ENCODE measurements at places on chromosomes 5 and 9.

DNA sequence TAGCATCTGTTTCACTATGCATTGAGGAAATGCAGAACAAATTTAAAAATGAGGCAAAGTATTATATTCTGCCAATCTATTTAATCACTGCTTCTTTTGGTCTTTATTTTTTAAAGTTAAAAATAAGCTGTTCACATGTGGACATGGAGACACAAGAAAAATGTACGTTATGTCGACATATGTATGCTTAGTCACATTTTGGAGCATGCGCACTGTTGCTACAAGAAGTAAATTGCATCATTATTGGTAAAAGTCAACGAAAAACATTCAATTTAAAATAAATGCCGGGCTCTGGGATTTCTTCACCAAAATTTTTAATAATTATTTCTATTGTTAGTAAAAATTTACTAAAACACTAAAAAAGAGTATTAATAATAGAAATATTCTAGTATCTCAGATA is 876.3 kb upstream of the CTNND2 start:
- no peak for DNase-seq

GRCh38 chr9:99054581-99054980 is 50.3 kb upstream of the TGFBR1 start:
- no peak for DNase-seq

- no peak for DNase-seq
Measured at GRCh38 chr5:133159543-133159942, 107.7 kb downstream of the HSPA4 start.

DNA sequence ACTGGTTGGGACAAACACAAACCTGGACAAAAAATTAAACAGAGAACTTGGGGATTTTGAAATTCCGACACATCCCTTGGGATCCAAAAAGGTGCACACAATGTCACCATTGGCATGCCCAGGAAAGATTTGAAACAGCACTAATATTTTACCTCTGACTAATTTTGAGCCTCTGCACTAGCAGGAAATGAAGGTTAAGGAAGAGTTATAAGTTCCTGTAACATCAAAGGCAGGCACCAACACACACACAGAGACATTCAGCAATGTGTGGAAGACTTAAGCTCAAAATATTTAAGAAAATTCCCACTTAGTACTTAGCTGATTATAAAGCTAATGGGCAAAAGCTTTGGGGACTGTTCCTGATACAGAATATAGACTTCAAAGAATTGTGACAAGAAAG is 247.0 kb downstream of the CDH9 start:
- DNase-seq: no peak

- no peak for DNase-seq
Measured at GRCh38 chr5:146337928-146338327, 711 bp upstream of the POU4F3 start.

DNA sequence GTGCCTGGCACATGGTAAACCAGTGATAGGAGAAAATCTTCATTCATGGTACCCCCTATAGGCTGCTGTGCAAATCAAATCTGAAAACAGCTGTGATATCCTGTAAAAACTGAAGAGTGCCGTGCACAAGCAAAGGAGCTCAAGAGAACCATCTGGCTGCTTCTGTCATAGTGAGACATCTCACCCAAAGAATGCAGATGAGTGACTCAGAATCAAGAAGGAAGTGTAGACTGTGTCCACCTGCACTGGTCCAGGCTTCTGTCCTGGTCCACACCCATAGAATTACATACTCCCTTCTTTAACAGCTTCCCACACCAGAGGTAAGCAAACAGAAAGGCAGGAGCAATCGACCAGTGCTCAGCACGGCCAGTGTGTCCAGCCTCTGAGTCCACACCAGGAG is 195.9 kb downstream of the ASTN2 start:
- DNase-seq: no peak

- DNase-seq: peak; percentile 96
Measured at GRCh38 chr5:134029156-134029555, 24.4 kb upstream of the VDAC1 start.
